ENCODE measurements at places on chromosomes 6 and 20.

GRCh38 chr6:135423649-135424128 is 73.9 kb downstream of the AHI1 start:
- DNase-seq = no peak

GRCh38 chr6:133854364-133855275 is 34.3 kb upstream of the TCF21 start:
- no peak for DNase-seq

DNA sequence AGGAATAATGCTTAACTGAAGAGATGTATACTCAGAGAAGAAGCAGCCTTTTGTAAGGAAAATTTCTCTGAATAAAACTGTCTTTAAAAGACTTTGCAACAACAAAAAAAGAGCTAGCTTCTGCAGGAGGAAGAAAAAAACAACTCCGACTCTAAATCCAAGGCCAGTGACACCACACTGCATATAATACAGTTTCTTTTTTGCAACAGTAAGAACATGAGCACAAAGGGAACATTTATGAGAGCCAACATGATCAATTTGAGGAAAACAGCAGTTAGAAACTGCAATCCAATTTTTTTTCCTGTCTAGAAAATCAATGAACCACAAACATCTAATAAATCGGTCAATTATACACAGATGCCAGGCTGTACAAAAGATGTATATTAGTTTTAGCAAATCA is 42.9 kb upstream of the UST start:
- DNase-seq = no peak

GRCh38 chr6:142872376-142872775 is 72.6 kb downstream of the HIVEP2 start:
- DNase-seq = no peak

- DNase-seq = no peak
These were observed 18.7 kb downstream of the SOX4 start for GRCh38 chr6:21612067-21612745.

DNA sequence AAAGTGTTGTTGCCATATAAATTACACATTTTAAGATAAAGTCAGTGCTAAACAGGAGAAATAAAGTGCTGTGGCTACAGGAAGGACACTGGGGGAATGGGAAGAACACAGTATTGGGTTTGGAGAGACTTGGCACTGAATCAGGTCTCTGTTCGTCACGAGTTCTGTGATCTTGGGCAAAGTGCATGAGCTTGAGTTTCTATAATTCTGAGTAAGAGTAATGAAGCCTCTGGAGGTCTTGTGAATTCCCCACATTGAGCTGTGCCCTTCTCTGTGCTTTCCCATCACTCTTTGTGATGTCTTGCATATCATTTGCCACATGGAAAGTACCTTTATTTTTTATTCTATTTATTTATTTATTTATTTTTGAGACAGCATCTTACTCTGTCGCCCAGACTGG is 16.8 kb upstream of the EEF1A1 start:
- DNase-seq = no peak

All from activated T-helper 1 cell treated with anti-CD3 and anti-CD28 coated beads, Interleukin-2, amount 50 U/mL, for 16 hours (primary cell).